ENCODE measurements at places on chromosomes 2 and 18.

- no peak for DNase-seq
These were observed 195.1 kb downstream of the KCNE4 start for GRCh38 chr2:223247136-223247535.

GRCh38 chr2:29733965-29734364 lies 187.4 kb downstream of the ALK start:
- no peak for DNase-seq

- no peak for DNase-seq
These were observed 27.7 kb upstream of the ELOA2 start for GRCh38 chr18:47063096-47063495.

- DNase-seq, result no peak
These were observed 211.8 kb downstream of the LRRTM4 start for GRCh38 chr2:77310416-77310815.

DNA sequence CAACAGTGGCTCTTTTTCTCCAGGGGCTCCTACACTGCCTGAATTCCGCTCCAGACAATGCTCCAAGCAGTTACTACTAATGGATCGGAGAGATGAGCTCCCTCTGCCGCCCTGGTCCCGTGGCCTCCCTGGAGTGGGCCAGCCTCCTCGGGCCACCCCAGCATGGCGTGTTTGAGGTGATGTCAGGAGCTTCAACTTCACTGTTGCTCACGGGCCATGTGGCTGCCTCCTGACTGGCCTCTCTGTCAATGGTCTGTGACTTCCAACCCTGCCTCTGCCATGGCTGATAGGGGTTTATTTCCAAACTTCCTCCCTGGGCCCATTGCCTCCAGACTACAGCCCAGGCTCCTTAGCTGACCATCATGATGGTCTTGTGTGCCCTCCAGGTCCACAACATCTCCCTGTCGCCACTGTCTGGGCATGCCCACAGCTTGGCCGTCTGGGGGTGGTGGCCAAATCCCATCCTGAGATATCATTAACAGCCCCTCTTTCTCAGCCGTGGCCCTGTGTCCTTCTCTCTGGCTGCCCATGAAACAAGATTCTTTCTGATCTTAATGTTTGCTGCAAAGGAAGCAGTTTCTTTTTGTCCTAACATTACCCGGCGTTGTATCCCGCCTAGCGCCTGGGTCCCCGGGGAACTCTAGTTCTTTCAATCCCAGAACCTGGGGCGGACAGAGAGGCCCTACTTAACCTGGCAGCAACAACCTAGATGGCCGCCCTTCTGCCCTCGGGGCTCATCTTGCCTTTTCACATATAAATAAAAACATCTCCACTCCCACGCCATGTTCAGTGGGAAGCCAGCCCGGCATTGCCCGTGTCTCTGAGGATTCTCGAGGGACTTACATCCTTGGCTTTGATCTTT lies 38.1 kb downstream of the ATOH8 start:
- DNase-seq, result no peak

DNA sequence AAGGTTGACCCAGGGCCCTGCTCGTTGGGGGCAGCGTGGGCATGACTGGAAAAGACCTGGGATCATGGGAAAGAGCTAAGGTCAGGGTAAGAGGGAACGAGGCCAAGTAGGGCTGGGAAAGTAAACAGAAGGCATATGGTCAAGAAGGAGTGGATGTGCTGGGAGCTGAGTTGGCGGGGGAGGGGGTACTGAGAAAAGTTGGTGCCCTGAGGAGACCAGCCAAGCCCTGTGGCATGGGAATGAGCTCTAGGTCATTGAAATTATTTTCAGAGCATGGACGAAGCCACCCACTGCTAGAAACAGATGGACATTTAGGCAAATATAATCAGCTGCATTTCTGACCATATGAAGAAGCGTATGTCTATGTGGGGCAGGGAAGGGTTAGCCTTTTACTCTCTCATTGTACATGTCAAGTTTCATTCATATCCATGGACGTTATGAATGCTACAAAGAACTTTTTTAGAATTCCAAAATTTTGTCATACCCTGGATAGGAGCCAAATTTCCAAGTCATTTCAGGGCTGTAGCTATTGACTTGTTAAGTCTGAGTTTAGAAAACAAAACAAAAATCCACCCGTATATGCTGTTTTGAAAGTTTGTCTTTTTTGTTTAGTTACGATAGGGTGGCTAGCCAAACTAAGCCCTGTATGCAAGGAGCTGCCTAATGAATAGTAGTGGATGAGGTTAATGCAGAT lies 19.1 kb downstream of the MAPRE2 start:
- no peak for DNase-seq

GRCh38 chr2:216678813-216679657 lies 16.3 kb downstream of the IGFBP5 start:
- DNase-seq, result no peak

DNA sequence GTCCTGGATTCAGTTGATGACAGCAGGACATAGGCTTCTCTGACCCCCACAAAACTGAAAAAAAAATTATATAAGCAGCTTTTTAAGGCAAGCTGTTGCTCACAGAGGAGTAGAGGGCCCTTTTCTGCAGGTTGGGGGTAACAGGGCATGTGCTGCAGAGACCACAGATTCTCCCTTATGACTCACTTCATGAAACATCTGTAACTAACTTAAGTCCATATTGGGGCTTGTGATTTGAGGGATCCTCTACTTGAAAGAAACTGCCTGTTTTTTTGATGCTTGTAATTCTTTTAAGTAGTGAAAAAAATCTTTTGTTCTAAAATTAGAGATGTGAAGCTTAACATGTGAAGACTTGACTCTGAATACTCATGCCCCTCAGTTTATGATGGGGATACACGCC lies 33.4 kb downstream of the XRCC5 start:
- no peak for DNase-seq

DNA sequence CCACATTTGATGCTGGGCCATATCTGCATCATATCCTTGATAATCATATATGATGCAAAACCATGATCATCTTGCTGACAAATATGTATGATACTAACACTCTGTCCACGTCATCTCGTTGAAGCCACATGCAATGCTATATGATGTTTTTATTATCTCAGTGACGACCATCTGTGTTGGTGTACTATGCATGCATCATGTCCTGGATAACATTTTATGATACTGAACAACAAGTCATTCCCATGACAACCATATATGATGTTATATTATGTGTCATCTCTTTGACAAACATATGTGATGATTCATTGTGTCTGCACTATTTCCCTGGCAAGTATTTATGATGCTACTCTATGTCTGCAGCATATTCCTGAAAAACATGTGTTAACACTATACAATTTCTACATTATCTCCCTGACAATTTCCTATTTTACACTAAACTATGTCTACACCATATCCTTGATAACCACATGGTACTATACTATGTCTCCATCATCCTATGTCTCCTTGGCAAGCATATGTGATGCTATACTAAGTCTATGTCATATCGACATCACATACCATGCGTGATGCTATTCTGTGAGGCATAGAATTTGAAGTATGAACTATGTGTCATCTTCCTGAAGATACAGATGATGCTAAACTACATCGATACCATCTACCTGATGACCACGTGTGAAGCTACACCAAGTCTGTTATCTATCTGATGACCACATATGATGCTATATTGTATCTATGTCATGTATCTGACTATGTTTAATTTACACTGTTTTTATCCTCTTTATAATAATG lies 37.0 kb downstream of the DAW1 start:
- no peak for DNase-seq

DNA sequence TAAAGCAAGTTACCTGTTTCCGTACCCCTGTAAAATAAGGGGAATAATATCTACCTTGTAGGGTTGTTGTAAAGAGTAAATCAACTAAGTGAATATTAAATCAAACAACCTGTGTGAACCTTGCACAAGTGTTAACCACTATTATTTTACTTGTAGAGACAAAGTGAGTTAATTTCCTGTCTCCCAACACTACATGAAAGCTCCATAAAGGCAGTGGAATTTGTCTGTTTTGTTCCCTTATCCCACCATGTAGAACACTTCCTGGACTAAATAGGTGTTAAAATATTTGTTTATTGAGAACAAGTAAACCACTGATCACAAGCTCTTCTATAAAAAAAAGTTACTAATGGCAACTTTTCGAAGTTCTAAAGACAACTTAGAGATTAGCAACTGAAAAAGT lies 3.3 kb downstream of the ARL5A start:
- DNase-seq, result no peak

- DNase-seq, result no peak
These were observed 585.1 kb downstream of the SLC4A3 start for GRCh38 chr2:220212296-220213080.

DNA sequence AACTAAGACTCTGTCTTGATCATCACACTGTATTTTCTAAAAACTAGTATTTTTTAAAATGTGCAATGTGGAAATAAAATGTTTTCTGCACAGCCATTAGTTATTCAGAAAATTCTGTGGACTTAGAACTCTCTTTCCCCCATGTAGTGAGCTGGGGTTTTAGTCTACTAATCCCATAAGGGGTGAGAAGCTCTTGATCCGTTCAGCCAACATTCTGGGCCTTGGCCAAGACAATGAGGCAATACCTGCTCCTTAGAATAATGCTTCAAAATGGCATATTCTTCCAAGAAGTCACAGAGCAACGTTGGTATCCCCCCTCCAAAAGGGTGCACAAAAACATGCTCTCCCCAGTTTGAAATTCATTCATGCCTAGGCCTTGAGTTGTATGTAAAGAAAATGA lies 4.0 kb downstream of the REEP1 start:
- DNase-seq, result no peak

- DNase-seq, result no peak
These were observed 312.2 kb upstream of the SMIM21 start for GRCh38 chr18:75739682-75740081.

DNA sequence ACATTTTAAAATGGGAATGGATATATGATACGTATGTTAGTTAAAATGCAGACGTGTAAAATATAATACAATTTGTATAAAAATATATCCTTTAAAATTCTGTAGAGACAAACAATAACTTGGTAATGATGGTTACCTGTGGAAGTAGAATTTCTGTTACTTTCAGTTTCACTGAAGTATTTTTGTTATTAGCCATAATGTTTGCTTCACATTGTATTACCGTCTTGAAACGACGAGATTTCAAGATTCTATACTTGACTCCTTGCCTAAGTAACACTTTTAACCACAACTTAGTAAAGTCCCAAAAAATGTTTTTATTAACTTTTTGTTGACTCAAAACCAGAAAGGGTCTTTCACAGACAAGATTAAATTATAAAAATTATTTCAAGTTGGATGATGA lies 488.3 kb upstream of the VRK2 start:
- DNase-seq, result no peak

DNA sequence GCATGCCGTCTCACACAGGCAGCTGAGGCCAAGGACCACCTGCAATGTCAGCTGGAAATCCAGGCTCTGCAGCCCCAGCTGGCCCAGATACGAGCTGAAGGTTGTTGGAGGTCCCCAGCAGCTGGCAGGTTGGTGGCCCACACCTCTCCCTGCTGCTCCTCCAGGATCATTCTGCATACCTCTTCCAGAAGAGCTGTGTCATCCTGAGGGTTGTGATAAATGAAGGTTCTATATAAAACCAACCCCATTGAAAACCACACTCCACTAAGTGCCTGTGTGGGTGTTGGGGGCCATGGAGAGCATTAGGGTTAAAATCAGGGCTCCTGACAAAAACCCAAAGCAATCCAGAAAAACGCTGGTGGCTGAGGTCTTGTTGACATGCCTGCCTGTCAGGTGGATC lies 50.4 kb downstream of the C1QL2 start:
- no peak for DNase-seq

- no peak for DNase-seq
These were observed 2.1 kb downstream of the TSHZ1 start for GRCh38 chr18:75212751-75213090.

DNA sequence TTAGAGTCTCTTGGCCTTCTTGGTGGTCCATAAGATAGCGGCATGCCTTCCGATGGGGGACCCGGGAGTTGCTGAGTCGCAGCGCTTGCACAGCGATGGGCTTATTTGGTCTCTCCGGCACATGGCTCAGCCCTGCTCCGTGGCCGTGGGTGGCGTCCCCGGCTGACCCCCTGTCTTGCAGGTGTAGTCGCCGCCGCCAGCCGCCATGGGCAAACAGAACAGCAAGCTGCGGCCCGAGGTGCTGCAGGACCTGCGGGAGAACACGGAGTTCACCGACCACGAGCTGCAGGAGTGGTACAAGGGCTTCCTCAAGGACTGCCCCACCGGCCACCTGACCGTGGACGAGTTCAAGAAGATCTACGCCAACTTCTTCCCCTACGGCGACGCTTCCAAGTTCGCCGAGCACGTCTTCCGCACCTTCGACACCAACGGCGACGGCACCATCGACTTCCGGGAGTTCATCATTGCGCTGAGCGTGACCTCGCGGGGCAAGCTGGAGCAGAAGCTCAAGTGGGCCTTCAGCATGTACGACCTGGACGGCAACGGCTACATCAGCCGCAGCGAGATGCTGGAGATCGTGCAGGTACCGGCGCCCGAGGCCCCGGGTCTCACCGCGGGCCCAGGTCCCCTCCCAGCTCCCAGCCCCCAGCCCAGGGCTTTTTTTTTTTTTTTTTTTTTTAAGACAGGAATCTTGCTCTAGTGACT lies 28.4 kb downstream of the ODC1 start:
- DNase-seq, result no peak

GRCh38 chr2:122255924-122256323 lies 500.5 kb downstream of the TSN start:
- no peak for DNase-seq

DNA sequence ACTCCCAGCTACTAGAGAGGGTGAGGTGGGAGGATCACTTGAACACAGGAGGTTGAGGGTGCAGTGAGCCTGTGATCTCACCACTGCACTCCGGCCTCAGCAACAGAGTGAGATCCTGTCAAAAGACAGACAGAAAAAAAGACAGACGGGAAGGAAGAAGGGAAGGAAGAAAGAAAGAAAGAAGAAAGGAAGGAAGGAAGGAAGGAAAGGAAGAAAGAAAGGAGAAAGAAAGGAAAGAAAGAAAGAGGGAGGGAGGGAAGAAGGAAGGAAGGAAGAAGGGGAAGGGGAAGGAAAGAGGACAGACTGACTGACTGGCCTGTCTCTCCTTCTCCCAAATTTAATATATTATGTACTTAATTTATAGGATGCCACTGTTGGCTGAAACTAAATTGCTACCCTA lies 21.6 kb downstream of the SP9 start:
- no peak for DNase-seq

- DNase-seq, result no peak
These were observed 6.3 kb downstream of the MSGN1 start for GRCh38 chr2:17822445-17823117.

DNA sequence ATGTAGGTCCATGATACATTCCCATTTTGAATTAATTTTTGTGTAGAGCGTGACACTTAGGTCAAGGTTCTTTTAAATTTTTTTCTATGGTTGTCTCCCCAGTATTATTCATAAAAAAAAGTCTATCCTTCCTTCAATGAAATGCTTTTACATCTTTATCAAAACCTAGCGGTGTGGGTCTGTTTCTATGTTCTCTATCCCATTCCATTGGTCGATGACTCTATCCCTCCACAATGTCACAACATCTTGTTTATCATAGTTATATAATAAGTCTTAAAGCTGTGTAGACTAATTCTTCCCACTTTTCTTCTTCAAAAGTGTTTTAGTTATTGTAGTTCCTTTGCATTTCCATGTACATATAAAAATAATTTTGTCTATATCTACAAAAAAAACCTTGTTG lies 47.2 kb upstream of the GPR17 start:
- DNase-seq, result no peak
